ENCODE measurements at places on chromosomes 3 and 15.

- DNase-seq, result no peak
Measured at GRCh38 chr15:99657996-99658395, 75.2 kb downstream of the LYSMD4 start.

DNA sequence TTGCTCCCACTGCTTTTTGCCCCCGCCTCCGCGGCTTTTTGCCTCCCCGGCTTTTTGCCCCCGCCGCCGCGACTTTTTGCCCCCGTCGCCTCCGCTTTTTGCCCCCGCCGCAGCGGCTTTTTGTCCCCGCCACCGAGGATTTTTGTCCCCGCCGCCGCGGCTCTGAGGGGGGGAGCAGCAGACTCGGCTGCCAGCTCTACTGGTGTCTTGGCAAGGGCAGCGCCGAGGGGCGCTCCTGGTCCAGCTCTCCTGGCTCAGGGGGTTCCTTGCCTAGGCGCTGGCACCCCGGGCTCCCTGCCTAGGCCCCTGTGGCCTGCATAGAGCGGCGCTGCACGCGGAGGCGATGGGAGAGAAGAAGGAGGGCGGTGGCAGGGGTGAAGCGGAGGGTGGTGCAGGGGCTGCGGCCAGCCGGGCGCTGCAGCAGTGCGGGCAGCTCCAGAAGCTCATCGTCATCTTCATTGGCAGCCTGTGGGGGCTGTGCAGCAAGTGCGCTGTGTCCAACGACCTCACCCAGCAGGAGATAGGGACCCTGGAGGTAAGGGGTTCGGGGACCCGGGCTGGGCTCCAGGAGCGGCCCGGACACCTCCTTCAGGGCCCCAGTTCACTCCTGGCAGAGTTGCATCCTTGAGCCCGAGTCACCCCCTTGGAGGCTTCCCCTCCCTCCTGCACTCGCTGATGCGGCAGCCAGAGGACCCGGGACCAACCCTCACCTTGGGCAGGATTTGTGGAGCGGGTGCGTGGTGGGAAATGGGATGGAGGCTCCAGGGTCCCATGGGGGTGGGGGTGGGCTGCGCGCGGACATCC, 642.4 kb downstream of the GOLGA6L6 start:
- no peak for DNase-seq

DNA sequence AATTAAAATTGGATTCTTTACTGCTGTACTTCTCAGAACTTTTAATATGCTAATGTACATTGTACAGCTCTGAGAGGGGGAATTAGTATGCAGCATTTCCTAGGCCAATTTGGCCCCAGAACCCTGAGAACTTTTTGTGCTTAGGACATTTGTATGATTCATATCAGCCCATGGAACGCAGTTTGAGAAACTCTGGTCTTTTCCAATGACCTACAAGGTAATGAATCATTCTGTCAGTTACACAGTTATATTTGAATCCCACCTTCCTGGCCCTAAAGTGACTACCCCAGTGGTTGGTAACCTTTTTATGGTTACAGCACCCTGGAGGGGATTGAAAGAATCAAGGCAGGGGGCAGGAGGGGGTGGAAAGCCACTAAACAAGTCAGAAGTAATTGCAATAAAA, 25.6 kb upstream of the KBTBD12 start:
- peak; percentile 54 for DNase-seq

DNA sequence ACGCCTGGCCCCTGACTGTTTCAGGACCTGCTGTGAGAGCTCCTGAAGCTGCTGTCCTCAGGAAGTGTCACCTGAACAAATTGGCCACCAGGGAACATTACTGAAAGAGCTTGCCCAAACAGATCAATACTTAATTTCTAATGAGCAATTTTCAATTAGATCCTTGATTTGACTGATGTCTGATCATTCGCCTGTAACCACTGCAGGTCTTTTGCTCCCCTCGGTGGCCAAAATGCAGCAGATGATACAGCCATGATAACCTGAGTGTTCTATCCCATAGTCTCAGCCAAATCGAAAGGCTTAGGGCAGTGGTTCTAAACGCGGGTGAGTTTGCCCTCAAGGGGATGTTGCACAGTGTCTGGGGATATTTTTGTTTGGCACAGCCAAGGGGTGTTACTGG, 57.6 kb upstream of the MEX3B start:
- DNase-seq, result no peak

DNA sequence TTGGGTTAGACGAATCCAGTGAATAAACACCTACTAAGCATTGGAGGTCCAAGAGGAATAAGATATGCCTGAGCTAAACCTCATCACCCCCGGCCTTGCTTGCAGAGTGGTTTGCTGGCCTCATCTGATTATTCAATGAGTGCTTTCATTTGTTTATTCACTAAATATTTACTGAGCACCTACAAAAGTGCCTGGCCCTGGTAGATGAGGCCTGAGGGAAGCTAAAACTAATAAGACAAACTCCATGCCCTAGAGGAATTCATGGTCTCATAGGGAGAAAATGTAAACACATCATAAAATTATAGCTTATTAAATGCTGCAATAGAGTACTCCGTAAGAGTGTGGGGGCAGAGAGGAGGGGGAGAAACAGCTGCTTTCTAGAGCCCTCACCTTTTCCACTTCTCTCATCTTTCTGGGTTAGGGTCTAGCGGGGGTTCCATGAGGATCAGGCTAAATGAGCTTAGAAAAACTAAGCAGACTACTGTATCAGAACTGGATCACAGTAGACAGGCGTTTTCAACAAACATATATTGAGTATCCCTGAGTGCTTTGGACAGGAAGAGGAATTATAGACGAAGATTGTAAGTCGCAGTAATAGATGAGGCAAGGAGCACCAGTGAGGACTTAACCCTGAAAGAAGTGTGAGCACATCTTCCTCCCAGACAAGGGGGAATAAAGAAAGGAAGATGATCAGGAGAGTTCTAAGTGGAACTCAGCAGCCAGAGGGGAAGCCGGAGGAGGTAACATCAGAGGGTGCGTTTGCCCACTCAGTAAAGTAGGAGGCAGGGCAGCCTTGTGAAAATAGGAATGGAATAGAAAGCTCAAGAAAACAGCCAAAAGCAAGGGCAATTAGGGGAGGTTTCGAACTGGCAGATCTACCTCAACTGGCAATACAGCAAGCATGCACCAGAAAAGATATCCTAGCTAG, 31.5 kb upstream of the LAMP3 start:
- DNase-seq, result no peak

DNA sequence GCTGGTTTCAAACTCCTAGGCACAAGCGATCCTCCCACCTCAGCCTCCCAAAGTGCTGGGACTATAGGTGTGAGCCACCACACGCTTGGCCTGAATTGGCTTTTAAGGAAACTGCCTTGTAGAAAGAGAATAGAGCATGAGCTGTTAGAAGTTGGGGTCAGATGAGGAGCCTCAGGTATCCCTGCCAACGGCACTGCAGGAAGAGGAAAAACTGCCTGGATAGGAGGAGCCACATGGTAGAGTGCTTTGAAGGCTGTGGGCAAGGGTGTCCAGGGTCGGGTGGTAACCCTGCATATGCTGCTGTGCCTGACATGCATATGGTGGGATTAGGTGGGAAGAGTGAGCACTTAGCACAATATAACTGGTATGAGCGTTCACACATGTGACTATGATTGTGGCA, 55.0 kb downstream of the BSN start:
- no peak for DNase-seq

GRCh38 chr3:192449036-192449435, 278.3 kb downstream of the FGF12 start:
- DNase-seq, result no peak

All from renal pelvis (tissue), 12 donors.